Activated CD8-positive, alpha-beta memory T cell treated with anti-CD3 and anti-CD28 coated beads for 1 hour (primary cell): ENCODE measurements at places on chromosomes 11 and 22.

DNA sequence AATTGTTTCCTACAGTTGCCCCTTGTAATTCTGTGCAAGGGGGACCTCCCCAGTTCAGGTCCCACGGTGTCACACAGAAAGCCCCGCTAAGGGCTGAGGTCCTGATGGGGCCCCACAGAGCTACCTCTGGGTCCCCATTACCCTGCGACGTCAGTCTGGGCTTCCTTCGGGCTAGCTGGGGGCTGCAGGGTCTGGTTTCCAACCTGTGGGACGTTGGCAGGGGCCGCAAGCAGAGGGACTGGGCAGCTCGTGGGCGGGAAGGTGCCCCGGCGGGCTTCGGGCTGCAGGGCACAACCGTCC is 698 bp downstream of the SLC37A4 start:
- no peak for DNase-seq

- DNase-seq, result no peak
These were observed 6.6 kb downstream of the APOL4 start for GRCh38 chr22:36194971-36195370.

- no peak for DNase-seq
These were observed 102.0 kb downstream of the CYP2R1 start for GRCh38 chr11:14789879-14790484.

DNA sequence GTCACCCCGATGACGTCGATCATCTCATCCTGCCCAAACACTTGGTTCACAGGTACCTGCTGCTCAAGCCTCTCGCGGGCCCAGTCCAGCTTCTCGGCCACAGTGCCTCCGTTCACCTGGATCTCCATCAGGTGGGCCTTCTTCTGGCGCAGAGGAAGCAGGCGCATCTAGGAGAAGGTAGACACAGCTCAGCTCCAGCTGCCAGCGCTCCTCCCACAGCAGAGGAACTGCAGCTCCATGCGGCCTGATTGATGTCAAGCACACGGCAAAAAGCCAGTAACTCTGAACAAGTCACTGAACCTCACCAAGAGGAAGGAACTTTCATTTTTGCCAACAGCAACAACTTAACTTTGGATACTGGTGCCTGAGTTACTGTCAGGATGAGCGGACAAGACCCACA is 4.0 kb downstream of the RPL3 start:
- no peak for DNase-seq

DNA sequence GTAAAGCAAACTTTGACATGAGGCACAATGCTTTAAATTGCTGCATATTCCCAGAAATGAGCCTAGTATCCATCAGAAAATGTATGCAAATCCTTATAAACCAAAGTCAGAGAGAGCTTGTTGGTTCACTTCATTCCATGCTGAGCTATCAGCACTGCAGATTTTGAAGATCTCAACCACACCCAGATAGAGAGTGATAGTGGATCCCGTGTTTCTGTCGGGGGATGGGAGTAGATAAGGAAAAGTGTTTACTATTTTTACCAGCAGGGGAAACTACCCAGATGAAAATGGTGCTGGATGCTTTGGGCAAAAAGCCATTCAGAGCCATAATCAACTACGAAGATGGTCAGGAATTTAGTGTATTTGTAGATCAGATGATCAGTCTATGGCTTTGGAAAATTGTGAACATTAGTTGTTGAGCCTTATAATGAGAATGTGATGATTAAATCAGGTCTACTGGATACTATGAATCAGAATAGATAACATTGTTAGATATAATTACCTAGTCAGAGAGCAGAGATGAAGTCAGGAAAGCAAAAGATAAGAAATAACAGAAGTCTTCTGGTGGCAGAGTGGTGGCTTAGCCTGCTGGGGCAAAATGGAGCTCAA is 10.8 kb downstream of the OR51B6 start:
- DNase-seq, result no peak
